ENCODE measurements at places on chromosomes 12 and 14. TPM values are rescaled to one million over a fixed set of nuclear protein-coding genes. Genes with fewer than 3 reads are reported as not detected.

DNA sequence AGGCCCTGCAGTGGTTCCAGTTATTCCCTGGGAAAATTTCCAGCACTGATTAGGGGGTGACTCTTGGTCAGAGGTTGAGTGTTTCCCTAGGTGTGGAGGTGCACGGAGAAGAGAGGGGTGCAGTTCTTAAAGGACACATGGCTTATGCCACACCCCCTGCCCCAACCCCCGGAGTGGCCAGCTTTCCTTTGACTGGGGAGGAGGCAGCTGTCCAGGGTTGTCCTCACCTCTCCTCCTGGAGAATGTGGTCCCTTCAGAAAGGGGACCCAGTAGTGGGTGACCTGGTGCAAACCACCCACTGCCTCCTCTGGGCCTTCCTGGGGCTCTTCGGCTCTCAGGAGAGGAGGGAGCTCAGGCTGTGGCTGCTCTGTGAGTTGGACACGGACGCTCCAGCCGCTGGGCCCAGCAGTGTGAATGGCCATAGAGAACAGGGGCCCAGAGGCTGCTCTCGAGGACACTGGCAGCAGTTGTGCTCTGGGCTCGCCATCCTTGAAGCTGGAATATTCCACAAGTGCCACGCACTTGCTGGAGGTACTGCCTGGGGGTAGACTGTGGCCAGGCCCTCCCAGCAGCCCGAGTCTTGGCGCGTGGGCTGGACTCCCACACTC, 13.6 kb downstream of the PACS2 start:
- peak; percentile 69 for DNase-seq

- no peak for DNase-seq
These were observed 134.2 kb downstream of the KCNK10 start for GRCh38 chr14:88188745-88189416.

DNA sequence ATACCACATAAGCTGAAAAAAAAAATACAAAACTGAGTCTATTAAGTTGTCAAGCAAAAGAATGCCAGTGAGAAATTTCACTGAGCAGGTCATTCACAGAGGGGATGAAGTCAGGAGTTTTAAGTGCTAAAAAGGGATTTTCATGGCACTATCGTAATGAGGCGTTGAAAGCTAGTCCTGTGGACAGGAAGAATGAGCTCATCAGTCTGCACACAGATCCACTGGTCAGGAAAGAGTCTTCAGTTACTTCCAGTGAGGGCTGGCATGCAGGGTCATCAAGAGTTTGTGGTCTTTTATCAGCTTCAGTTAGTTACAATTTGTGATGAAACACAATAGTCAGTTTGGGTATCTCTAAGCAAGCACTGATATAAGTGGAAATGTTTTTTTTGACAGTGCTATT, 88.1 kb upstream of the WSCD2 start:
- no peak for DNase-seq

FITM1 gene
- polyA plus RNA-seq = 0.56 TPM

- DNase-seq = no peak
These were observed 42.7 kb downstream of the AEBP2 start for GRCh38 chr12:19482036-19482435.

GRCh38 chr14:91163316-91163715, 49.4 kb downstream of the DGLUCY start:
- no peak for DNase-seq

DNA sequence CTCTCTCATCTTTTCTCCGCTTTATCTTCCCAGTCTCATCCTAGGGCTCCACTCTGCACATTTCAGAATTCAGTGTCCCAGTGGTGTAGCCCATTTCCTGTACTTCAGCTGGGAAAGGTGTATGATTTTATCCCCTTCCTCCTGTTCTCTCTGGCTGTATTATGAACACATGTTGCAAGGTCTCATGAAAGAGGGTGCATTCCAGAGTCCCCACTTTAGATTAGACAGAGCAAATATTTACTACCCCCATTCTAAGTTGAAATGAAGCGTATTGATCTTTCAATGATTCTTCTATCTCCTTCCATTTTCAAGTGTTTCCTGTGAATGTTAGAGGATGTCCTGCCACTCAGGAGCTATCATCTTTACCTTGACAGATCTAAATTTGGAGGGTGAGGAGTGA, 123.2 kb downstream of the WIF1 start:
- no peak for DNase-seq

DNA sequence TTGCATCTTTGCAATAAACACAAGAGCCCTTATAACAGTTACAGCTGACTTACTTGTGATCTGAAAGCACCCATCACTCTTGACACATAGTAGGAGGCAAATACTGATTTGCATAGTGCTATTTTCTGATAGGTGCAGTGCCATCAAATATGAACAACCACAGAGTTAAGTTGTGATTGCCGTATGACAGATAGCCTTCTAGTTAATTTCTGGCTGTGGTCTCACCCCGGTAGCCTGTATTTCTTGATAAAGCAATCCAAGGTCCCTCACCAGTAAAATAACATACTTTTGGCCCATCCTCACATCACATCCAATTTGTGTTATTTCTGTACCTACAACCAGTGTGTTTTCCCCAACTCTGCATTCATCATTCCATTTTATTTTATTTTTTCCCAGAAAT, 23.3 kb upstream of the STYK1 start:
- DNase-seq = no peak

KIF5A gene
- polyA plus RNA-seq = 0.75 TPM

RXYLT1 gene
- 6.9 TPM for polyA plus RNA-seq

Data from aorta (tissue), 5 donors.